ENCODE measurements at places on chromosomes 5 and 9. TPM values are rescaled to one million over a fixed set of nuclear protein-coding genes. Genes with fewer than 3 reads are reported as not detected.

EPB41L4B gene
- polyA plus RNA-seq, result 11.8 TPM

GDNF gene
- 23.6 TPM for polyA plus RNA-seq

CCL27 gene
- 0.44 TPM for polyA plus RNA-seq

IL31RA gene
- 0.12 TPM for polyA plus RNA-seq

FRMD3 gene
- polyA plus RNA-seq, result 21.3 TPM

ELOVL7 gene
- polyA plus RNA-seq, result 16.9 TPM

FKBP15 gene
- polyA plus RNA-seq, result 28.3 TPM

GRIN1 gene
- not detected for polyA plus RNA-seq

FBXO10 gene
- polyA plus RNA-seq, result 19.8 TPM

EFNA5 gene
- 28.4 TPM for polyA plus RNA-seq

MVB12B gene
- polyA plus RNA-seq, result 20.0 TPM

BTNL3 gene
- polyA plus RNA-seq, result 0.10 TPM

SLC25A2 gene
- 0.14 TPM for polyA plus RNA-seq

TMEM38B gene
- polyA plus RNA-seq, result 35.9 TPM

C9orf153 gene
- 0.21 TPM for polyA plus RNA-seq

PAPPA gene
- polyA plus RNA-seq, result 3.4 TPM

FYB1 gene
- 2.8 TPM for polyA plus RNA-seq

SUSD3 gene
- polyA plus RNA-seq, result 8.5 TPM

WNT8A gene
- polyA plus RNA-seq, result 0.11 TPM

MEIKIN gene
- not detected for polyA plus RNA-seq

FOXD4L6 gene
- polyA plus RNA-seq, result 0.11 TPM

LRRC19 gene
- polyA plus RNA-seq, result 18.6 TPM

OMD gene
- polyA plus RNA-seq, result 1.5 TPM

PCDHB5 gene
- polyA plus RNA-seq, result 10.2 TPM

PCDHB12 gene
- 5.5 TPM for polyA plus RNA-seq

GOLGA2 gene
- polyA plus RNA-seq, result 105 TPM

TOPORS gene
- 27.9 TPM for polyA plus RNA-seq

LHX3 gene
- not detected for polyA plus RNA-seq

NELFB gene
- polyA plus RNA-seq, result 60.5 TPM

POU5F2 gene
- polyA plus RNA-seq, result not detected

PCDH12 gene
- 16.8 TPM for polyA plus RNA-seq

SLC6A3 gene
- polyA plus RNA-seq, result 0.88 TPM

CD72 gene
- 3.4 TPM for polyA plus RNA-seq

TPPP gene
- 5.3 TPM for polyA plus RNA-seq

INPP5E gene
- 13.5 TPM for polyA plus RNA-seq

ORM2 gene
- polyA plus RNA-seq, result 0.73 TPM
